Activated CD4-positive, alpha-beta T cell treated with anti-CD3 and anti-CD28 coated beads for 1 hour (primary cell): ENCODE measurements at places on chromosomes 2 and 18.

- DNase-seq: peak; percentile 6
These were observed 32.3 kb downstream of the MROH2A start for GRCh38 chr2:233810385-233810784.

DNA sequence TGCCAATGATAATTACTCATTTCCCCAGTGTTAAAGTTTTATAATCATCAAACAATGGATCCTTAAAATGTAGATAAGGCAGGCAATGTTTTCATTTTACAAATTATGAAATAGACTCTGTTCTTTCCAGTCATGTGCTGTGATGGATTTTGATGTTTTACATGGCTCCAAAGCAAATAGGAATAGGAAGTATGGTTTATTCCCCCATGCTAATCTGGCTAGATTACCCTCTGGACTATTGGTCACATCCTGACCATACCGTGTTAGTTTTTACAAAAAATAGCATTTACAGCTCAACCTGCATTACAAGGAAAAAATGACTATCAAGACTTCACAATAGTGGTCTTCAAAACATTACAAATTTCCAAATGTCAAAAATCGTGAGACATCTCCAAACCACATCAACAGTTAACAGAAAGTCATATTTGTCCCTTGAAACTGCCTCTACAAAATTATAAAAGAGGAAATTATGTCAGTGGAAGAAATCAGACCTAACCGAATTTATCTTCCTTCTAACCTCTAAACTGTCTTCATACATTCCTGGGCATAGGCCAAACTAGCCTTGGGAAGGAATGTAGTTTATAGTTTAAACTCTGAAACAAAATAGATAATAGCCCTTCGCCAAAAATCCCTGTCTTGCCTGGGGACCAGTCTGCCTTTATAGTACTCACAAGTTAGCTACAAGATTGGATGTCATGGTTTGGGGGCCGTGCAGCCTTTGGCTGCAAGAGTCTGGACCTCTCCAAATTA lies 1941.2 kb upstream of the CELF4 start:
- DNase-seq: no peak

- no peak for DNase-seq
These were observed 2.7 kb upstream of the ERFE start for GRCh38 chr2:238155761-238156694.

DNA sequence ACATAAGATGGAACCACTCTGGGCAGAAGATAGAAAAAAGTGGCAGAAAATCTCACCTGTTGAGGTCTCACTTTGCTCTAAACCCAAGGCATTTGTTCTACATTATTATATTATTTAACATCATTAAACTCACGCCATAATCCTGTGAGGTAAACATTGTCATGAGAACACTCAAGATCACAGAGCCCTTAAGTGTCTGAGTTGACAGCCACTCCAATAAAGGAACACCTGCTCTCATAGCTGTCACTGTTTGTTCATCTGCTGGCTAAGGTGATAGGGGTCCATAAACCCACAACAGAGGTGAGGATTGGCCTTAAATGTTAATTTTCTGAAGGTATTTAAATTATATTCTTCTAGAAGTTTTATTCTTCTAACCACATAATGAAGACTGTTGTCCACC lies 439.7 kb downstream of the RIT2 start:
- DNase-seq: no peak

DNA sequence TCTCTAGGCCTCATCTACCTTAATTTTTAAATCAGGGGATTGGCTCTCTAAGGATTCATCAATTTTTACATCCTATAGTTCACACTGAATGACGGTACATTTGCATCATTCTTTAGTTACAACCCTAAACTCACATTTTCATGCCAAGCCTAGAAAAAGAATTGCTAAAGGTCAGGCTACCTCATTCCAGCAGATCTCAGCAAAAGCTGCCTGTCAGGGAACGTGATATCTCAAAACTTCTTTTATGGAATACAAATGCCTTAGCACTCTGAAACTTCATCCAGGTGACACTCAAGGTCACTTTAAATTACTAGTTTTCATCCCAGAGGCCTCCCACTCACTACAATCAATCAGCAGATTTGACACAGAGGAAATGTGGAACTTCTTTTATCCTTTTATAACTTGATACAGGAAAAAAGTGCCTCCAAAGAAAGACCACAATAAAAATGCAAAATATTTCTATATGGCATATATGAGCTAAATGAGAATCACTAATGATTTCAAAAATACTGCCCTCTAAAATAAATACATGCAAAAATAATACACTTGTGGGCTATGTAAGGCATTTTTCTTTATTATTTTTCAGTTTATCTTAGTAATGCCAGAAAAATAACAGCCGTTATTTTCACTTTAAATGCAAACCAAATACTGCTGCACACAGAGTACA lies 91.5 kb downstream of the ARHGEF33 start:
- no peak for DNase-seq

DNA sequence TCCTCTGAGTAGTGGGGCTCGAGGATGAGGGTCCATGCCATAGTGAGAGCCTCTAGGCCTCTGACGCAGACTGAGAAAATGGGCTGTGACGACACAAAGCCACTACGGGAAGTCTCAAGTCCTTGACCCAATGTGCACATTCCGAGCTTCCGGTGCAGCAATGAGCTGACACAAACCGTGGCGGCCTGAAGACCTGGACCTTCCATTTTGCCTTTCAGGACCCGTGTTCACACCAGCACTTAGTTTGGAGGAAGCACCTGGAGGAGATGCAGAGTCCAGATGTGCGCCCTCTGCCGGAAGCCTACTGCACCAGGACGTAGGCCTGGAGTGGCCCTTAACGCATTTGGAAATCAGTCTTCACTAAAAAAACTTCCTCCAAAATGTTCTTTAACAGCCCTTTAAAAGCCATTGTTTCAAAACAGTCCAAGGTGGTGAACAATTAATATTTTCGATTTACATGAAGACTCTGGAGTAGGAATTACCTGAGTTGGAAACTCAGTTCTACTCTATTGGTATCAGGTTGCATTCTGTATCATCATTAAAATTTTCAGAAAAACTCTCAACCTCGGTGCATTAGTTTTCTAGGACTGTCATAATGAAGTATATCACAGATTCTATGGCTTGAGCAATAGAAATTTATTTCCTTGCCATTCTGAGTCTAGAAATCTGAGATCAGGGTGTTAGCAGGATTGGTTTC lies 33.9 kb downstream of the BMP10 start:
- peak; percentile 47 for DNase-seq

GRCh38 chr18:79566771-79567431 lies 112.7 kb upstream of the CTDP1 start:
- no peak for DNase-seq

DNA sequence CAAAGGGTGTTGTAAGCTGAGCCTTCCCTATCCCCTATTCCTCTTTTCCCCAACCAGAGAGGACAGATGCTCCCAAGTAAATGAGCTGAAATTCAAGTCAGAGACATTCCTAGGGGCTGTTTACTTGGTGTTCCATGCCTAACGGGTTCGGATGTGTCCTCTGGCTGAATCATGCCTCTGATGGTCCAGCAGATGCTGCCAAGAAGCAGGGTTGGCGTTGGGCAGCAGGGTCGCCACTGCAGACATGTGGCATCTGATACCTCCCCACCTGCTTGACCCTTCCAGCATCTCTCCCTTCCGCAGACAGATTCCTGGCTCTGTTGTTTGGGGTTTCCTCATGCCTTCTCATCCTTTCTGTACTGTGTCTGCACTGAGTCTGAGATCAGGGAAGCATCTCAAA lies 108.3 kb downstream of the HNRNPLL start:
- no peak for DNase-seq

- no peak for DNase-seq
These were observed 52.0 kb downstream of the TEKT4 start for GRCh38 chr2:94923196-94923595.

DNA sequence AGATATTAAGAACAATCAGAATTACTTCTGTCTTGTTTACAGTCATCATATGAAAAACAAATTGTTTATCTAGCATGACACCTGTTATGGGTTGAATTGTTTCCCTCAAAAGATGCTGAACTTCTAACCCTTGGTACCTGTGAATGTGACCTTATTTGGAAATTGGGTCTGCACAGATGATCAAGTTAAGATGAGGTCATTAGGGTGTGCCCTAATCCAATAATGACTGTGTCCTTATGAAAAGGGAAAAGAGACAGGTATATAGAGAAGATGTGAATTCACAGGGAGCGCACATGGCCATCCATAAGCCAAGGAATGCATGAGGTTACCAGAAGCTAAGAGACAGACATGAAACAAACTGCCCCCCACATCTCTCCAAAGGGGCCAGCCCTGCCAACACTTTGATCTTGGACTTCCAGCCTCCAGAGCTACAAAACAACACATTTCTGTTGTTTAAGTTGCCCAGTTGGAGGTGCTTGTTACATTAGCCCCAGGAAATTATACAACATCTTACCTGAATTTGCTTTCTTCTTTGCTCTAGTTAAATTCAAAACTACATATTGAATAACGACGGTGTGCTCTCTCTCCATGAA lies 2.3 kb upstream of the HPCAL1 start:
- no peak for DNase-seq

DNA sequence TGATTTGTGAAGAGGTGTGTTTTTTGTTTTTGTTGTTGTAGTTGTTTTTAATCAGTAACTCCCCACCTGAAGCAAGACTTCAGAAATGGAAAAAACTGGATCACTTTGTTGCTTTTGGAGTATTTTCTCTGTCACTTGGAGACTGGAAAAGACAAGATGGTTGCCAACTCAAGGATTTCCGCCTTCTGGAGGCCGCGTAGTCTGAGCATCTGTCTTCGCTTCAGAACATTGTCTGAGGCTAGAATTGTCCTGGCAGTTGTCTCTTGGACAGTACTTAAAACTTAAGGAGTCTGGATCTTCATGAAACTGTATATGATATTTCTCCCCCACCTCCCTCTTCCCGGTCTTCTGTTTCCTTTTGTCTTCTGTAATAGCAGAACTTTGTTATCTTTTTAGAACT lies 67.7 kb downstream of the ARHGAP28 start:
- no peak for DNase-seq

DNA sequence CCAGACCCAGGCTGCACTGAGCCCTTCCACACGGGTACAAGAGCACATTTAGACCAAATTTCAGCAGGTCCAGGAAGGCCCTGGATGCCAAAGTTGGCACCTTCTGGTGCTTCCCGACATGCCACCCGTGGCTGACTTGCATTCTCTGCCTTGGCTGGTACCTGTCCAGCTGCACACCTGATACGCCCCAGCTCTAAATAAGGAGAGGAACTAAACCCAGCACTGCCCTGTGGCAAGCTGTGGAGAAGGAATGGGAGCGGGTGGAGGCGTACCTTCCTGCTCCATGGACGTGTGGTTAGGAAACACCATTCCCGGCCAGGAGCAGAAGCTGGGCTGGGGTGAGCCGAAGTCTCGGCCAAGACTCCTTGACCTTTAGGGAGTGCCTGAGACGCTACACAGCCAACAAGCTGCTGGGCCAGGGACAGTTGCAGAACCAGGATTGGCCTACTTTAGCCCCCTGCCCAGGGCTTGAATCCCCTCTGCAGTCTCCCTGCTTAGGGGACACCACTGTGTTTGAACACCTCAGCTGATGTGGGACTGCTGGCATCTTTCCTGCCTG lies 86.5 kb upstream of the TAF1B start:
- DNase-seq: no peak
